AG08396 (cell line): ENCODE measurements at places on chromosomes 7 and 10.

GRCh38 chr7:134669845-134670373 lies 23.3 kb downstream of the BPGM start:
- peak; percentile 50 for DNase-seq

DNA sequence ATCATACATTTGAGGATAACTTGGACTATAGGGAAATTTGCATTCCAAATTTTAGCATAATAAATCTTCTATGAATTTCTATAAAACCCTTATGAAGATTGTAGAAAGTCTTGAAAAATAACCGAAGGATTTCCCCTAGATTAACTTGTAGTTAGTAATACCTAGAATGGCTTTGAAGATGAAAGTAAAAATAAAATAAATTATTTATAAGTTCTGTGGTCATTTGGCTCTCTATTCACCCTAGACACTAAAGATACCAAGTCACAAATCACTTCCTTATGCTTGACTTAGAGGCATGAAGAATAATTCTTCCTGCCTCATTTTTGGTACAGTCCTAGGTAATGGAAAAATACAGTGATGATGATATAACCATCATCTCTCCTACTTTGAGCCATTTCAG lies 79.3 kb downstream of the CSTF2T start:
- DNase-seq = no peak

GRCh38 chr7:11217848-11218565 lies 244.3 kb downstream of the PHF14 start:
- DNase-seq = no peak

GRCh38 chr10:62053860-62054259 lies 152.4 kb downstream of the ARID5B start:
- no peak for DNase-seq

DNA sequence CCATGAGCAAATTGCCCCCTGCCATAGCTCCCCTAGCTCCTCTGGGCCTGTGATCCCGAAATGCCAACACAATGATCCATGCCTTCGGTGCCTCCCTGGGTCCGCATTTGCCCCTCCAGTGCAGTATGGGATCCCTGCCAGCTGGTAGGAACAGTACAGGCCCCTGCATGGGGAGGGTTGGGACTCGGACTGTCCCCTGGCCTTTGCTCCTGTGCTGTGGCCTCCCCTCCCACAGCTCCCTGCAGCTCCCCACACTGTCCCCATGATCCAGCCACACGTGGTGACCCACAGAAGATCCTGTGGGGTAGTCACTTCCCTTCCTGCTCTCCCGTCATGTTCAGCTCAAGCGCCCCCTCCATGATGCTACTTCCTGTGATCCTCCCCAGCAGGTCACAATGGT lies 140.3 kb downstream of the MAPK8 start:
- DNase-seq = no peak

DNA sequence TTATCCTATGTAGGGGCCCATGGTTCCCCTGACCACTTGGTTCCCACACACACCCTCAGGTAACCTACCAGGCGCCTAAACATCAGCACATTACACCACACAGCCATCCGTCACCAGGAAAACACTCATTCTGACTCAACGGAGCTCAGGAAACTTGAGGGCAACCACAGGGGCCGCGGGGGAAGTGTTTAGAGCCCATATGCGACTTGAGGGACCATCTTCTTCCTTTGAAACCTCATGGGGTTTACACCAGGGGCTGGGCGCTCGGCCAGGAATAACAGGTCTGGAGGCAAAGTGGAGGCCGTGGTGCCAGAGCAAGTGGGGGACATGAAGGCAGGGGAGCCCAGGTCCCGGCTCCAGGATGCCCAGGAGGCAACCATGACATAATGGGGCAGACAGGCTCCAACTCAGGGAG lies 1.5 kb downstream of the STX1A start:
- peak; percentile 79 for DNase-seq

GRCh38 chr10:34761453-34761852 lies 53.6 kb downstream of the PARD3 start:
- no peak for DNase-seq

DNA sequence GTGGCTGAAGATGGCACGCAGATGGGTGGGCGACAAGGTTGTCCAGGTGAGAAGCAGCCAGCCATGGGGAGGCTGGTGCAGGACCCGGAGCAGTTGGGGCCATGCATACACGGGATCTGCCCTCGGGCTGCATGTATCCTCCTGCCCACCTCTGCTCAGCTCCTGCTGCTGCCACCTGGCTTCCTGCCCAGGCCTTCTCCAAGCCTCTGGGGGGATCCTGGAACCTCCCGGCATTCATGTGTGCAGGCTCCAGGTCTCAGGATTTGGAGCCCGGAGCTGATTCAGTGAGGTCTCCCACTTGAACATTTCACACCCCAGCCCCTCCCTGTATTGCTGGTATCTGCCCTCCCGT lies 27.0 kb downstream of the PDGFA start:
- no peak for DNase-seq

DNA sequence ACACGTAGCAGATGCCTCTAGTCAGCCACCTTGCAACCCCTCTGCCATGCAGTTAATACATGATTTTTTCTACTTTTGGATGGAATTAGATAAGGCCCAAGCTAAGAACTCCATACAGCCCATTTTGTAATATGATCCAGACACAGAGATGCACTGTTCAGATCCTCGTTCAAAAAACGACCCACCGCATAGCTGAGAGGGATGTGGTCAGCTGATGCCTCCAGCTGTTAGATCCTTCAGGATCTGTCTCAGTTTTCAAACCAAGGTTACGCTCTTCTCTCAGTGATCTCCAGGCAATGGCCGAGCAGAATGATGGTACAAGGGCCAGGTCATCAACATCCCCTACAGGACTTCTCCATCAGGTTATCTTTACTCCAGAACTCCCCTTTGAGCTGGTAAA lies 881.7 kb upstream of the C7orf33 start:
- no peak for DNase-seq

DNA sequence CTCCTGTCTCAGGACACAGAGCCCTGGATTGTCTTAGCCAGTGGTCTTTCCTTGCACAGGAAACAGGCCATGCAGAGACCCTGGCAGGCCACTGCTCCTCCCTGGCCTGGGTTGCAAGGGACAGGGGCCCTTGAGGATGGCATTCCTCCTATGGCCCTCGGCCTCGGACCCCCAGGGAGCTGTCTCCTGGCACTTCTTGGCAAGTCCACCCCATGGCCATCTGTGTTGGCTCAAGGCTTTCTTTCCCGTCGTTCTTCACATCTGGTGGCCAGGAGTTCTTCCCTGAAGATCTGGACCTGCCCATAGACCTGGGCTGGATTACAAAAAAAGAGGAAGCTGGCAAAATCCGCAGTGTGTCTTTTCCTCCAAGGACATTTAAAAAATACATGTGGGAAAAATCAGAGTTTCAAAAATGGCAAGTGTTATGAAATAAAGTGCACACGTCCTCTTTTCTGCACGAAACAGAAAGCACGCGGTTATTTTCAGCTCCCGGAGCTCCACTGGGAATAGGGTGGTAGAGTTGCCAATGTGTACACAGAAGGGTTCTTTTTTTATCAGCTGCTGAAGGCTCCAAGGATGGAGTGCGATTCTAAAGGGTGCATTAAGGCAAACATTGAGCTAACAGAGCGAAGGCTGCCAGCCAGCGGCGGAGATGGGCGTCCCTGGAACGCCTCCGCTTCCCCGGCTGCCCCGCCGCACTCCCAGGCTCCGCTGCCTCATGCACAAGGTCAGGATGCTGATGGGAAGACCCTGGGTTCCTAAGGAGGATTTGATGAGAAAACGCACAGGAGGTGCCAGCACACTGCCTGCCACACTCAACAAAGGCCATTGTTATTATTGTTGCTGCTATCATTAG lies 62.8 kb upstream of the FAM20C start:
- DNase-seq = peak; percentile 31

DNA sequence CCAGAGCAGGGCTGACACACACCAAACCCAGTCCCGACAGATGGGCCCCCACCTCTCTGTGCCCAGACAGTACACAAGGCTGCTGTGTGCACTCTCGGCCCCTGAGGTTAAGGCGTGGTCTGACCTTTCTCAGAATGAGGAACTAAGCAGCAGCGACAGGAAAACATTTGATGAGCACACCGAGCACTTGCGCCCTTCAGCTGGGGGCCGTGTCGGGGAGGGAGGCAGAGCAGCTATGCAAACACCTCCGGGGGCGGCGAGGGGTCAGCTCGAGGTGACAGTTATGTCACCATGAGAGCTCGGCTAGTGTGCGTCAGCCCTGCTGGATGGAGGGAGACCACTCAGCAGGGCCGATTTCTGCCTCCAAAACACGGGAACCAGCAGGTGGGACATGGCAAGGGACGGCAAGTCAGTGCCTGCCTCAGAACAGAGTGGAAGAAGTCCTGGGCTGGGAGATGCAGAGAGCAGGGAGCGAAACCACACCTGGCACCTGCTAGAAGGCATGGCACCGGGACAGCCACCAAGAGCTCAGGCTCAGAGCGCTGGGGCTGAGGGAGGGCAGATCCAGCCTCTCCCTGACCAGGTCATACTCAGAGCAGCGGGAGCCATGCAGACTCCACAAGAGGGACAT lies 57.4 kb downstream of the CHST15 start:
- no peak for DNase-seq

DNA sequence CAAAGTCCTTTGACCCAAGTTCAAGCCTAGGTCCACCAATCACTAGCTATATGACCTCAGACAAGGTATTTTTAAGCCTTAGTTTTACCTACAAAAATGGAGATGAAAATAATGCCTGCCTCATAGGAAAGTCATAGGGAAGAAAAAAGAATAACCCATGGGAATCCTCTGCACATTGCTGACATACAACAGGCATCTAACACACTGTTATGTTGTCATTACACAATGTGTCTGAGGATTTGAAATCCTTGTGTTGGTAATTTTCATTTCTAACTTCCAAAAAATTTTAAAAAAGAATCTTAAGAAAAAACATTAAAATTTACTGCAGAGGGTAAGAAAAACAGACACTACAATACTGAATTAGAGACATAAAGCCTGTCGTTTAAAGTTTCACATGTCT lies 5.7 kb downstream of the ANK3 start:
- DNase-seq = no peak

GRCh38 chr10:100730725-100731406 lies 14.5 kb upstream of the PAX2 start:
- no peak for DNase-seq

DNA sequence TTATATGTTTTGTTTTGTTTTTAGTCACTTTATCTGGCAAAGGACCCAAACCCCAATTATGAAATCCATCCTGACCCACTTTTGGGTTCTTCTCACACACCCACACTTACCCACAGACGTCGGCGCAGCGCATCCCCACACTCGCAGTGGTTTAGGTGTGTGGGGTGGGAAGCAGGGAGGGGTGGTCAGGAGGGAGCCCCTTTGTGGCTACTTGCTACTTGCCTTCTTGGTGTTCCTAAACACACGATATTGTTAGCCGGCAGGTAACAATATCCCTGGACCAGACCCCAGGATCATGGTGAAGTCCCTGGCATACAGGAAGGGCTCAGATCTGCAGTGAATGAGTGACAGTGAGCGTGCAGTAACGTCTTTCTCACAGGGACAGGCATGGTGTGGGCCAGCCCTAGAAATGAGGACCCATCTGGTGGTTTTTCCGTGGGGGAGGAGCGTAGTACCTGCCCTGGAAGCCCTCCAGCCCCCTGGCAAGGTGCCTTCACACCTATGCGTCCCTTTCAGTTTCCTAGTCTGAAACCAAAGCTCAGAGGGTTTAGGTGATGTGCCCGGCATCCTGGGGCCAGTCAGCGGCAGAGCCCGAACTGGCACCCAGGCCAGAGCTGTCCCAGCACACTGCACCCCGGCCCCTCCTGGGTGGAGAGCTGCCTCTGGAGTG lies 4.4 kb downstream of the SPOCK2 start:
- DNase-seq = no peak

GRCh38 chr10:95425592-95426465 lies 135.0 kb upstream of the PDLIM1 start:
- DNase-seq = no peak

DNA sequence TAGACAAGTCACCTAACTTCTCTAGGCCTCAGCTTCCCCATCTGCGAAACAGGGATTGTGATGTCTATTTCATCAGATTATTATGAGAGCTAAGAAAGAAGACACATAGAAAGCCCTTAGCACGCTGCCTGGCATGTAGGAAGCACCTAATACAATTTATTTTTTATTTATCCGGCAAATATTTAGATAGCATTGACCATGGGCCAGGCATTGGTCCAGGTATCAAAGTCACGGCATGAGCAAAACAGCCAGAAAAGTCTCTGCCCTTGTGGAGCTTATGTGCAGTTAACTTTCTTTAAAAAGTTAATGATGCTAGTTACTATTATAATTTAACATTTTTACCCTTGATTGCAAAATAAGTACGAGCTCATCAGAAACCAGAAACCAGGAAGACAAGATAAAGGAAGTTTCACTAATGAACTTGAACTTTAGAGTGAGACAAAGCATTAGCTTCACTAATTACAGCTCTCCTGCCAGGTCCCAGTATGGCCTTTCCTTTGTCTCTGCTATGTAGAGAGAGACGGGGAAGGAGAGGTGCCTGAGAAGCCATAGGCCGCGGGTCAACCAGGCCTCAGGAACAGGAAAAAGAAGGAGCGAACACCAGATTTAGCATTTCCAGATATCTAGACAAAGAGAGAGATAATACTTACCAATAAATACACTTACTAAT lies 139.5 kb upstream of the ADAM12 start:
- DNase-seq = no peak

- DNase-seq = no peak
Measured at GRCh38 chr7:156504687-156505545, 135.7 kb upstream of the RNF32 start.

GRCh38 chr10:637221-637620 lies 52.2 kb downstream of the DIP2C start:
- DNase-seq = no peak

DNA sequence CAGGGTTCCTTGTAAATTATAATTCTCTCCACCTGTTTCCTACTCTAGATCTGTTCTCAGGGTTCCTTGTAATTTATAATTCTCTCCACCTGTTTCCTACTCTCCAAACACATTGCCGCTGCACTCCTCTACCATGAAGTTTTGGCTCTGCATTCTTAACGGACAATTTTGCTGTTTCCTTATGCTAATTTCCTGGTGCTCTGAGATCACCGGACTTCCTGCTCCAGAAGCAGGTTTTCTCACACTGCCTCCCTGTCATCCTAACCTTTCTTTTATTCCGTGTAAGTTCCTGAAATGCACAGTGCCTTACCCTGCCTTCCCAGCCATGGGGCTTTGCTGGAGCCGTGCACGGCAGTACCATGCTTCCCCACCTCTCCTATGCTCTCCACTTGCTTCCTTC lies 256.8 kb downstream of the PLXNA4 start:
- DNase-seq = no peak

GRCh38 chr7:140889645-140890044 lies 35.1 kb downstream of the BRAF start:
- no peak for DNase-seq
